ENCODE measurements at places on chromosomes 2 and 18.

DNA sequence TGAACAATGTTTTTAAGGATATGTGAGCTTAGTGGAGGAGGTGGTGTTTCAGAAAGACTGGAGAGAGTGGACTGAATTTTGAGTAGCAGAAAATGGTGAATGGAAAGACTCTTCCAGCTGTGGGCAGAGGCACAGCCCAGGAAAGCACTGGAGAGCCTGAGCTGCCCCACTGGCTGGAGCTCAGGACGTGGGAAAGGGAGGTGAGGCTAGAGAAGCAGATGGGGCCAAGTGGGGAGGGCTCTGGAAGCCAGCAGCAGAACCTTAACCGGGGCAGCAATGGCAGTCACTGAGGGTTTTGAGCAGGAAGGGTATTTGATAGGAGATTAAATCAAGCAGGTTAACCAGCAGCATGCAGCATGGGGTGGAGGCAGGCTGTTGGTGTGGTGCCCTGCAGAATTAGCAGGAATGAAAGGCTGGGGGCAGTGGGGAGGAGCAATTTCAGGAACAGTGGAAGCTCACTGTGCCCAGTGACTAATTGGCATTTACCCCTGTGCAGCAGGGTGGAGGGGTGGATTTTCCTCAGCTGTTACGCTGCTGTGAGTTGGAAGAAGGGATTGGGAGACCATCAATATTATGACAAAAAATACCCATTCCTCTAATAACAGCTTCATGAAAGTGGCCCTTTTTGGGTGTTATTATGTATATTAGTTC, 136.2 kb downstream of the CERS6 start:
- DNase-seq = no peak

GRCh38 chr2:47054036-47054555, 101.0 kb downstream of the STPG4 start:
- no peak for DNase-seq

DNA sequence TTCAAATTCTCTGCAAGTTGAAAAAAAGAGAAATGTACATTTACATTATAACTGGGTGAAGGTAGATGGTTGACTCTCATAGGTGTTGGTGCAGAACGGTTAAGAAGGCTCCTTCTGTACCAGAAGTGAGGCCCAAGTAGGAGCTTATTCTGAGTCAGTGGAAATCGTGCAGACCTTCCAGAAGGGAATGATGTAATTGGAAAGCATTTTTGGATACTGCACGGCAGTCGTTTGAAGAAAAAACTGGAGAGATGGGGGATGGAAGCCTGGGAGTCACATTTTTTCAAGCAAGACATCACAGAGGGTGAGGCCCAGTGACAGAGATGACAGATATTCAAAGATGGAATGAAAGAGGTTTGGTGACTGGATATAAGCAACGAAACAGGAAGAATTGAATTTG, 39.4 kb downstream of the HRH4 start:
- DNase-seq = no peak

DNA sequence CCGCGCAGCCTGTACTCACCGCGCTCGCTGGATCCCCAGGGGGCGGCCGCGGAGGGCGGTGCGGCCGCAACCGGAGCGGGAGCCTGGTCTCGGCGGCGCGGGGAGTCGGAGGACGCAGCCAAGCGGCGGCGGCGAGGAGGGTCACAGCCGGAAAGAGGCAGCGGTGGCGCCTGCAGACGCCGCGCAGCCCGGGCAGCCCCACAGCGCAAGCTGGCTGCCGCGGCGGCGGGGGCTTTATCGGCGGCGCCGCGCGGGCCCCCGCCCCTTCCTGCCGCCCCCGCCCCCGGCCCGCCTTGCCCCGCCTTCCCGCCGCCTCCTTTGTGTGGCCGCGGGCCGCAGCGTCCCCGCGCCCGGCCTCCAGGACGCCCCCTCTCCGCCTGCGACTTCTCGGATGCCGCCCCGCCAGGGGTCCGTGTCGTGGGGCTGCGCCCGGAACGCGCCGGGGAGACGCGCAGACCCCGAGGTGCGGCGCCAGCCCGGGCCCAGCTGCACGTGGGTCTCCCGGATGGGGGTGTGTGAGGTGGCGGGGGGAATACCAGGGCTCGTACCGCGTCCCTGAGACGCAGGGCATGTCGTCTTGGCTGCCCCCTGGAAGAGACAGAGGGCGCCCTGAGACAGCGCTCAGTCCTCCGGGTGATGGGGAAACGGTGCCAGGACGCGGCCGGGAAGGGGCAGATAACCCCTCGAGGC, at the start of gene SERPINE2:
Gene SERPINE2, minus strand, starts transcription at position 207 of the 690 bp plus-strand sequence. CDS start 37,386 bp downstream, outside the sequence.
- DNase-seq = peak; percentile 78

DNA sequence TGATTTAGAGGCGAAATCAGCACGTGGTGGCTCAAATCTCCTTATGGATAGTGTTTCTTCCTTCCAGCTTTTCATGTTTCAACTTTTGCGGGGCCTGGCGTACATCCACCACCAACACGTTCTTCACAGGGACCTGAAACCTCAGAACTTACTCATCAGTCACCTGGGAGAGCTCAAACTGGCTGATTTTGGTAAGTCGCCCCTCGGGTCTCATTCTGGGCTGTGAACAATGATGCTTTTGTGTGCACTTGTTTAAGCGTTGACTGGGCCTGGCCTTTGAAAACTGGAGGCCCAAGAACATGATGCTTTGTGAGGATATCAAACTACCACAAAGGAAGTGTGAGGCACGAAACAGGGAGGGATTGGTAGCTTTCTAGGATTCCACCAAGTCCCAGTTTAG, 27.4 kb downstream of the CDK15 start:
- no peak for DNase-seq

GRCh38 chr2:216862628-216863398, 2.9 kb upstream of the TNP1 start:
- peak; percentile 16 for DNase-seq

DNA sequence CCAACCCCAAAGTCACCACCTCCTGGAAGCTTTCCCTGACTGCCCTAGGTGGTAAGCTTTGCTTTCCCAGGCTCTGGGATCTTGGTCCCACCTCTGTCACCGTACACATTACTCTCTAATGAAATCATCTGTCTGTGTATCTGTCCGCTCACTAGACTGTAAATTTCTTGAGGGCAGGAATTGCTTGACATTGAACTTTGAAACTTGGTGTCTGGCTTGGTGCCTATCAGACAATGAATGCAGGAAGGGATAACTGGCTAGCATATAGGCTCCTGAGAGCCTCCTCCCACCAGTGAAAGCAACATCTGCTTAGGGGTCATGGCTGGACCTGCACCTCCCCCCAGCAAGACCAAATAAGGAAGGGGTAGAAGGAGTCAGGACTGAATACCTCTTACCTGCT, 155.7 kb downstream of the TNS1 start:
- DNase-seq = no peak

GRCh38 chr2:2324565-2325101, 6.4 kb downstream of the MYT1L start:
- DNase-seq = peak; percentile 38

DNA sequence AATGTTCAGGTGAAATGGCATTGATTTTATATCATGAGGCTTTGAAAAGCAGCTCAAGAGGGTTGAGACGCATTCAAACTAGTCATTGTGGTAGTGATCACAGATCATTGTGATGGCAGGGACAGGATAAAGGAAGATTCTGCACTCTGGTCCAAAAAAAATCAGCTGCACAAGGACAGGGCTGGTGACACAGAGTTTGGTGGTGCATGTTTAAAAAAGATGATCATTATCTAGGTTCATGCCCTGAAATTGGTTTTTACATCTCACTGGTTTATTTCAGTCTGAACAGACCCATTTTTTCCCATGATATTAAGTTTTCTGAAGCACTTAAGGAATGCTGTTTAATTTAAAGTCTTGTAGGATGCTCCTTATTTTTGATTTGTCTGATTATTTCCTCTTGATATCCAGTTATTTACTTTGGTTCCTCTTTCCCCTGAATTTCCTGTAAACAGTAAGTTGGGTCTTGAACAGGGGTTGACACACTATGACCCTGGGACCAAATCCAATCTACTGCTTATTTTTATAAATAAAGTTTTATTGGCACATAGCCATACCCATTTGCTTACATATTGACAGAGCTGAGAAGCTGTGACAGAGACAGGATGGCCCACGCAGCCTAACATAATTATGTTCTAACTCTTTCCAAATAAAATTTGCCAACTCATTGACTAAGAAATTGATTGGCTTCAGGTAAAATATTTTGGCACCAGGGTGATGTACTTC, 98.4 kb downstream of the UPP2 start:
- no peak for DNase-seq

- DNase-seq = no peak
Measured at GRCh38 chr2:170878066-170878465, 51.0 kb upstream of the GORASP2 start.
